ENCODE measurements at places on chromosomes 12 and 14.

DNA sequence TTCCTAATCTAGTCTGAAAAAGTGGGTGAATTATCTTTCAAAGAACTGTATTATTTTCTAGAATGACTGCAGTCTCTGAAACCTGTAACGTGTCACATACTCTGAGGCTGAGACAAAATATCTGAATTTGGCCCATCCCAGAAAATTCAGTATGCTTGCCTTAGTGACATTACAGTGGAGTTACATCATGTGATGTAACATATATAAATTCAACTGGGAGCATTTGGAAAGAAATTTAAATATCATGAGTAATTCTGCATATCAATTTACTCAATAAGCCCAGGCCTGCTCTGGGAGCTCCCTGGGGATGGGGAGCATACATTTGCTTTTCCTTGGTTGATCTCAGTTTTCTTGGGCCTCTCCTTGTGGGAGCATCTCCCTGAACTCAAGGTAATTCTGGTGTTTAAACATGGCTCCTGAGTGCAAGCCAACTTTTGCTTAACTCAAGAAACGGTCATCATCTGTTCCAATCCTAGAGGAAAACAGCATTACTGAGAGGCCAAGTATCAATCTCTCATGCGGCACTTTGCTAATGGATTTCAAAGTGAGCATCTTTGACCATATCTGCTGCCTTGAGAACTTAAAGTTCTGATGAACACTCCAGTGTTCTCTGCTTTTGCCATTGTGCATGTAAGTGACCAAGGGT lies 54.4 kb downstream of the AKAP6 start:
- no peak for DNase-seq

- no peak for DNase-seq
Observed at GRCh38 chr14:31582286-31582691, 21.1 kb downstream of the NUBPL start.

DNA sequence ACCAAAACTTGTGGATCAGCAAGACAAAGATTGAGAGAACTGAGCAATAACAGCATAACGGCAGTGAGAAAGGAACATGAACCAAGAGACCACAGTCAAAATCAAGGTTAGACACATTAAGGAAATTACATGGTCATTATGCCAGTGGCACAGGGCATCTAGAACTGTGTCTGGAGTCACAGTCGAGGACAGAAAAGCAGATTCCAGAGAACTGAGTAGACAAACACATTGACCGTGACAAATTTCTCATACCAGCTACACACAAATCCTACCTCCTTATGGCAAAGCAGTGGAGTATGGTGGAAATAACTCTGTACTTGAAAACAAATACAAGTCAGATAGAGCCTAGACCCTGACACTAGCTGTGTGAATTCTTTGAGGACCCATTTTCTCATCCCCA lies 367.3 kb downstream of the DUSP6 start:
- DNase-seq, result no peak

DNA sequence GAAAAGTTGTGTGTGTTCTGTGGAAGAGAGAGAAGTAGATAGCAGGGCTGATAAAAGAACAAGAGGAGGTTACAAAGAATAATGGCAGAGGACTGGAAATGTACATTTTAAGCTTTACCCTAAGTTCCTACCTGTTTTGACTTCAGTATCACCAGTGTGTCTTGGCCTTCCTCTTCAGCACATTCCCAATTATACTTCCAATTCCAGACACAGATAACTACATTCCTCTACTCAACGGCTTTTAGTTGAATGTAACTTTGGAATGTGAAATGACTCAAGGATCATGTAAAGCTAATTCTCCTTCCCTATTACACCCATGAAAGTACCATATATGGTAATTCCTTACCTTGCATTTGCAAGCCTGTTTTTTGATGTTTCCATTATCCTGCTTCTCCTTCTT lies 5.0 kb downstream of the MGST1 start:
- DNase-seq, result no peak

GRCh38 chr14:47102472-47102871 lies 450.9 kb upstream of the RPL10L start:
- no peak for DNase-seq

DNA sequence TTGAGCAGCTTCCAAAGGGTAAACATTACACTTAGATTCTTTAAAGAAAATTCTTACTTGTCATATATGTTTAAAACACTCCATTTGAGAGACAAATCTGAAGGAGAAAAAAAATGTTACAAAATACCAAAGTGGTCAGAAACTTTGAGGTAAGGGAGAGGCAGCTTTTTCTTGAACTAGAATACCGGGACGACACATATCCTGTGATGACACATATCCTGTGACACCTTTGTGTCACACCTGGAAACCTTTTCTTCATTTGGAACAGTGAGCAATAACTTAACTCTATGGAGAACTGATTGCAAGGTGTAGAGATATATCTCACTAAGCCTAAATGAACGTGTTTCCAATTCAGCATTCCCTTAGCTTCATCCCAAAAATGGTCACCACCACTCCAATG lies 4.6 kb upstream of the GRIN2B start:
- no peak for DNase-seq

DNA sequence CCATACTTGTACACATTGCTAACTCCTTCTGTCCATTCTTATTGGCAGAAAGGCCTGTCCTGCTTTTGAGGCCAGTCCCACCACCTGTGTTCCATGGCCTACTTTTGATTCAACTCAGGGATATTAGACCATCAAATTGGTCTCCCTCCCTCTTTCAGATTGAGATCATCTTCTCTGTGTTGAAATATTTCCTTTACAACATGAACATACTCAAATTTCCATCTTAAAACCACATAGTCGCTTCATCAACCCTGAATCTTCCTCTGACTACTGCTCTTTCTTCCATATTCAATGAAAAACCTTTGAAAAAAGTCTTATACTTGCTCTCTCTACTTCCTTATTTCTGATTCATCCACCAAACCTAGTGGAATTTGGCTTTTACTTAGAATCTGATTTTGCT lies 34.9 kb downstream of the TRMT5 start:
- no peak for DNase-seq

GRCh38 chr14:69349091-69349777 lies 48.9 kb downstream of the ERH start:
- DNase-seq, result no peak

- DNase-seq, result no peak
Observed at GRCh38 chr12:54197010-54197409, 8.2 kb upstream of the SMUG1 start.

- no peak for DNase-seq
Observed at GRCh38 chr14:23548351-23549318, 2.9 kb downstream of the ZFHX2 start.

- peak; percentile 89 for DNase-seq
Observed at GRCh38 chr12:13205809-13206559, 9.5 kb downstream of the EMP1 start.

GRCh38 chr12:80044694-80045046 lies 54.7 kb upstream of the OTOGL start:
- DNase-seq, result no peak

- DNase-seq, result no peak
Observed at GRCh38 chr14:76101391-76102379, 50.0 kb upstream of the GPATCH2L start.

- DNase-seq, result no peak
Observed at GRCh38 chr14:87940894-87941293, 52.1 kb downstream of the GALC start.

DNA sequence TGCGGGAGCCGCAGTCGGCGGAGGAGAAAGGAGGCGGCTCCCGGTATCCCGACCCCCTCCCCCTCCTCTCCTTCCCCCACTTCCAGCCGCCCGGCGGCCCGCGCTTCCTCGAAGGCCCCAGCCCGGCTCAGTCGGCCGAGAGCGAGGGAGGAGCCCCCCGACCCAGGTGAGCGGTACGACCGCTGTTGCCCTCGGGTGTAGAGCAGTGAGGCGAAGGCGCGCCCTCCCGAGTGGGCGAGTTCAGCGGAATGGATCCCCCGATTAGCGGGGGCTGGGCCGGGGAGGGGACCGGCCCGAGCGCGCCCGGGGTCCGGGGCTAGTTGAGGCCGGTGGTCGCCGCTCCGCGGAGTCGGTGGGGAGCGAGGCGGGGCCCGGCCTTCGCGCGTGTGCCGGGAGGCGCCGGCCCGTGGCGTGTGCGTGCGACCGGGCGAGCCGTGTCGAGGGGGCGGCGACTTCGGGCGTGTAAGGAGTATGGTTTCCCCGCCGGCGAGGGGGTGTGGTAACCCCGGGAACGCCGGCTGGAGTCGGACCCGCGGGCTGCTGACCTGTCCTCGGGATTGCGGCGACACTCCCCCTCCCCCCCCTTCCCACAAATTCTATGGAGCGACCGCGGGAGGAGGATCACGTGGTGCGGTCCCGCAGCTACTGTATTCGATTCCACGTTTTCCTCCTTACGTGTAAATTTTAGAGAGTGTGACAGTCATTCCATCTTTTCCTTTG lies 501 bp downstream of the RIMKLB start:
- no peak for DNase-seq

DNA sequence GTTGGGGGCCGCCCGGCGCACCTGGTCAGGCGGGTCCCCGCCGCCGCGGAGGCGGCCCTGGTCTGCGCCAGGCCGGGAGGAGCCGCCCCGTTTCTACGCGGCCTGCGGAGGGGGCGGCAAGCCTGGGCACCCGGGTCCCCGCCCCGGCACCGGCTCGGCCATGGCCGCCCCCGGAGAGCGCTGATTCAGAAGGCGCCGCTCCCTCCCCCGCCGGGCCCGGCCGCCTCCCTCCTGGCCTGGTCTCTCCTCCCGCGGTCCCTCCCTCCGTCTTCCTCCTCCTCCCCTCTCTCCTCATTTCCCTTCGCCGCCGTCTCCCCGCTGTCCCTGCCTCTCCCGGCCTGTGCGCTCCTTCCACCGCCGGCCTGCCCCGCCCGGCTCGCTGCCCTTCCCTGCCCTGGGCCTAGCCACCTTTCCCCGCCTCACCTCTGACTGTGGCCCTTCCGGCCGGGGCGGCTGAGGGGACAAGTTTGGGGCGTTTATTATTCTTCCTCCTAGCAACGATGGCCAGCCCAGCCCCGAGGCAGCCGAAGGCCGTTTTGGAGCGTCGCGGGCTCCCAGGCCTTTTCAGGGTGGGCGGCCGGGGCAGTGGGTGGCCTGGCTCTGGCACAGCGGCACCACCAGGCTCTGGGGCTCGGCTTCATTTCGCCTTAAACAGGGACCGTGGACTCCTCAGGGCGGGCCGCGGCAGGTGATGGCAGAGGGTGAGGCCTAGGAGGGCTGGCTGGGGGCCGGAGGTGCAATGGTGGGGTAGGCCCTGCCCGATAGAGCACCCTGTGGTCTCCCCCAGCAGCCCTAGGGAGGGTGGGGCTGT lies 768 bp downstream of the CEP170B start:
- DNase-seq, result peak; percentile 13

DNA sequence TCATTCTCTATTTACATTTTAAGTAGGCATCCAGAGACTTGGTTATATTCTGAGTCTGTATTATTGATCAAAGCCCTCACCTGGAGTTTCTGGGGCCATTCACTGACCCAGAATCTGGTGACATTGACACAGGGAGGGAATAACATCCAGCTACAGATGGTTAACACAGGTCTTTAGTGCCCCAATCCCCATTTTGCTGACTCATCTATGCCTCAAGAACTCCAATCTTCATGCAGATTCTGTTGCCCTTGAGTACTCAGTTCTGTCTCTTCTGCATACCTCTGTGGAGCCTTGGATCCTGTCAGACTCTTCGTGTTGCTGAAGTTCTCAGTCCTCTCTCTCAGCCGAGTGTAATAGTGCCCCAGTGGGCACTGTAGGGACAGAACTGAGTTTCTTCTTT lies 208.9 kb downstream of the RGS6 start:
- no peak for DNase-seq

- no peak for DNase-seq
Observed at GRCh38 chr14:65622703-65623102, 210.2 kb downstream of the FUT8 start.

- no peak for DNase-seq
Observed at GRCh38 chr14:23137192-23137812, 18.2 kb upstream of the CEBPE start.

DNA sequence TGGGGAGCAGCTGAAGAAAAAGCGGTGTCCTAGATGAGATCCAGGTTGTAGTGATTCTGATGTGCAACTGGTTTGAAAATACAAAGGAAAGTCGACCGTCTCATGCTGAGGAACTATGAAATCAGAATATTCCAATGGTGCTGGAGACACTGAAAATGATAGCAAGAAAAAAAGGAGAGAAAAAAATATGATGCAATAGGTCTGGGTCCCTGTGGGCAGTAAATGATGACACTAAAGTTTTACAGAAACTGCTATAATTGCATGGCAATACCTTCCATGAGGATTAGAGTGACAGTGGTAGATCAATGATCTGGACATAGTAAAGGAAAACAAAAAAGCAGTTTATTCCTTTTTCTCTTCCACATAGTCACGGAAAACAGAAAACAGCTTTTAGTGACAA lies 2.3 kb downstream of the PYM1 start:
- no peak for DNase-seq

- no peak for DNase-seq
Observed at GRCh38 chr14:90523544-90523943, 126.7 kb downstream of the CALM1 start.

Measured in pulmonary artery endothelial cell (primary cell).